ENCODE measurements at places on chromosomes 12 and 14.

- DNase-seq: no peak
Measured at GRCh38 chr14:60183741-60184140, 18.5 kb upstream of the DHRS7 start.

DNA sequence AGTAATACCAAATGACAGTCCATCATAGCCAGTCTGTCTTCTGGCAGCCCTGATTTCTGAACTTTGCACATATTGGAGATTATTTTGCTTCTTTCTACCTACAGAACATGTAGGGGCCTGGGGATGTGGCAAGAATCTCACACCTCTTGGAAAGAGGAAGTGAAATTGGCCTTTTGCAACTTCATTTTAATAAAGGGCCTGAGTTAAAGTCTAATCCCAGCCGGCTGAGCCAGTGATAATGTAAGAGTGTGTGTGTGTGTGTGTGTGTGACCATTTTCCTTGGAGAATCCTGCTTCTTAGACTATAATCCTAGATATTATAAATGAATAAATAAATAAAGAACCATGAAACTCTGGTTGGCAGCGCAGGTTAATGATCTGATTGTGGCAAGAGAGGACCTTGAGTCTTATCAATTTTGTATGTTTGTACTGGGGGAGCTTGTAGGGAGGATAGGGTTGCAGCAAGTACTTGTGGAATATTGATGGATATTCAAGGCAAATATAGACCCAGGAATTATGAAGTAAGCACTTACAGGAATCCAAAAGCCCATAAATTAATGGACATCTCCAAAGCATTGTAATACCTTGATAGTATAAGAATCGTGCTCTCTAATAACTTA, 233.2 kb upstream of the AMIGO2 start:
- DNase-seq: no peak

DNA sequence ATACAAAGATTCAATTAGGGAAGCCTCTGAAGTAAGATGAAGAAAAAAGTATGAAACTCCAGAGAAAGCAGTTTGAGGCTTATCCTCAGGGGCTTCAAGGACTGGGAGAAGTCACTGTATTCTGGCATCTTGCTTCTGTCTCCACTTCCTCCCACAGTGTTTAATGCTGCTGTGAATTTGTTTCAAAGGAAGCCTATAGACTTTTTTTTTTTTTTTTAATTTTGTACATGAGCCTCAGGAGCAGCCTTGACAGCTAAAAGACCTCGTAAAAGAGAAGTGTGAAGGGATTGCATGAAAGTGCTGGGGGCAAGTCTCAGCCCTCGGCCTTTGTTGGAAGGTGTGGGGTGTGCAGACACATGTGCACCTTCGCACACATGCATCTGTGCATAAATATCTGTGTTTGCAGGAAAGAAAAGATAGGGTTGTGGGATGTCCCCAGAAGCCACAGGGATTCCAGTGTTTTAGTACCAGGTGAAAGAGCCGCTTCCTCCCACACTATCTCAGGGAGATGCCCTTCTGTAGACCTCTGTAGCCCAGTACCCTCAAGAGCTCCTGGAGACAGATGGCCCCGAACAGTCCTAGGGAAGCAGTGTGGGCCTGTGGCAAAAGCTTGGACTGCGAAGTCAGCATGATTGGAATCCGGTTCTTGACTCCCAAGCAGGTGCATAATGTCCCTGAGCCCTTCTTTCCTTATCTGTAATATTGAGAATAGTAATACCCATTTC, 193.5 kb upstream of the BCL2L14 start:
- DNase-seq: no peak

DNA sequence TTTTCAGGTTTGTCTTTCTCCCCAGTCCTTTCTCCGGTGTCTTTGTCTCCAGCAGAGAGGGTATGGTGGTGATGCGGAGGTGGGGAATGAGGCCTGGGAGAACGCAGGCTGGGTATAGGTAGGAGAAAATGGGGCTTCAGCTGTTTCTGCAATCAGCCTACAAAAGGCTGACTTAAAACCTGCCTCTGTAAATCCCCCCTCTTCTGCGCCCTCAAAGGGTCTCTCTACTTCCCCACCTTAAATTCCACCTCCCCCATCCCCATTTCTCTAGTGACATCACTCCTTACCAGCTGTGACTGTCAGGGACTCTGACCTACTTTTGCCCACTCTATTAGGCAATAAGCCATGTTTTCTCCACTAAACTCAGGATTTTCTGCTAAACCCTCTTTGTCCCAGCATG, 8.1 kb upstream of the RIMKLB start:
- DNase-seq: no peak

DNA sequence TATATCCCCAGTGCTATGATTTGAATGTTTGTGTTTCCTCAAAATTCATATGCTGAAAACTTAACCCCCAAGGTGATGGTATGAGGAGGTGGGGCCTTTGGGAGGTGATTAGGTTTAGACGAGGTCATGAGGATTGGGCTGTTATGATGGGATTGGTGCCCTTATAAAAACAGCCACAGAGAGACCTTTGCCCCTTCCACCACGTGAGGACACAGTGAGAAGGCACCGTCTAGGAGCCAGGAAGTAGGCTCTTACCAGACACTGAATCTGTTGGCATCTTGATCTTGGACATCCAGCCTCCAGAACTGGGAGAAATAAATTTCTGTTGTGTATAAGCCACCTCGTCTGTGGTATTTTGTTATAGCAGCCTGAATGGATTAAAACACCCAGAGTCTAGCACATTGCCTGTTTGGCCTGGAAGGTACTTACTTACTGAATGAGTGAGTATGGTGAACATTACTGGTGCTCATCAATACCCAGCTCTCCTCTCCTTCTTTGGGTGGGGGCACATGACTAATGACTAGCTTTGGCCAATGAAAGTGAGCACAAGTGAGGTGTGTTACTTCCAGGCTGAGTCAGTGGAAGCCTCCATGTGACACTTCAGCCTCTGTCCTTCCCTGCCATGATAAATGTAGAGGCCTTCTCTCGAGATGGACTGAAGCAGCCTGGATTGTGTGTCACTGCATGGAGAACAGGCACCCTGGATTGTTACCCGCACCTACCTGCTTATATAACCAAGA, 72.4 kb upstream of the CHST11 start:
- DNase-seq: no peak

- DNase-seq: no peak
Measured at GRCh38 chr12:5864972-5865371, 80.1 kb downstream of the ANO2 start.

Measured in cardiac septum (tissue), 1 donor.